ENCODE measurements at places on chromosomes 16 and 17.

- DNase-seq, result no peak
These were observed 23.9 kb downstream of the CA10 start for GRCh38 chr17:52134641-52135040.

GRCh38 chr16:74951681-74952080 lies 33.2 kb downstream of the WDR59 start:
- DNase-seq, result no peak

- no peak for DNase-seq
These were observed 27.1 kb downstream of the HOXB1 start for GRCh38 chr17:48503747-48504146.

DNA sequence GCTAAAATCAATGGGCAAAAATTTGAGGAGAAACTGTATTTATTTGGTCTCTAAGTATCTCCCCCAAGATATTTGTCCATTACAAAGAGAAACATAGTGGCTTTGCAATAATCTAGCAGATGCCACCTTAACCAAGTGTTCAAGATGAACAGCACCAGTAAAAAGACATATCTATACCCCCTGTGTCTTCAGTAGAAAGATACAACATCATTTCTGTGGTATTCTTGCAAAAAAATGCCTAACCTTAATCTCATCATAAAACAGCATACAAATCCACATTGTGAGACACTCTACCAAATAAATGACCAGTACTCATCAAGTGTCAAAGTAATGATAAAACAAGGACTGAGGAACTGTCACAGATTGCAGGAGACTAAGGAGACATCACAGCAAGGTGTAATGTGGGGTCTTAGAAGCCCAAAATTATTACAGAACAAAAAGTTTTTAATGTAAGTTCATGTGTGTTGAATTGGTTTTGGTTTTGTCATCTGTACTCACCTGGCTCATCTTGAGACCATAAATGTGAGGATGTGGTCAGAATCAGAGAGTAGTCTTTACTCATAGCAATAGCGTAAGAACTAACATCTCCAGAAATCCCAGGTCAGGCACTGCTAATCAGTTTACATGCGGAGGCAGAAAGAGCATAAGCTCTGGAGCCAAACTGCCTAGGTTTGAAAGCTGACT lies 77.2 kb downstream of the AATF start:
- DNase-seq, result no peak

- no peak for DNase-seq
These were observed 18.0 kb upstream of the GSG1L start for GRCh38 chr16:28081391-28081968.

DNA sequence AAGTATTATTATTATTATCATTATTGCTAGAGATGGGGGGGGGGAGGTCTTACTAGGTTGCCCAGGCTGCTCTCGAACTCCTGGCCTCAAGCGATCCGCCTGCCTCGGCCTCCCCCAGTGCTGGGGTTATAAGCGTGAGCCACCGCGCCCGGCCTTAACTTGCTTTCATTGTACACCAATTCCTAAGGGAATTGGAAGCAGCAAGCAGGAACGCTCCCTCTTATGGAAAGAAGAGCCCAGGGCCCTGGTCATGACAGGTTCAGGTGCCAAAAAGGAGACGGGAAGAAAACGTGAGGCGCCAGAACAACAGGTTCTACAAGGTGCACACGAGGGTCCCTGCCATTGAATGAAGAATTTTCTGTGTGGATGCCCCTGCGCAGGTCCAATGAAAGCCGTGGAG lies 540 bp upstream of the RPL38 start:
- no peak for DNase-seq

DNA sequence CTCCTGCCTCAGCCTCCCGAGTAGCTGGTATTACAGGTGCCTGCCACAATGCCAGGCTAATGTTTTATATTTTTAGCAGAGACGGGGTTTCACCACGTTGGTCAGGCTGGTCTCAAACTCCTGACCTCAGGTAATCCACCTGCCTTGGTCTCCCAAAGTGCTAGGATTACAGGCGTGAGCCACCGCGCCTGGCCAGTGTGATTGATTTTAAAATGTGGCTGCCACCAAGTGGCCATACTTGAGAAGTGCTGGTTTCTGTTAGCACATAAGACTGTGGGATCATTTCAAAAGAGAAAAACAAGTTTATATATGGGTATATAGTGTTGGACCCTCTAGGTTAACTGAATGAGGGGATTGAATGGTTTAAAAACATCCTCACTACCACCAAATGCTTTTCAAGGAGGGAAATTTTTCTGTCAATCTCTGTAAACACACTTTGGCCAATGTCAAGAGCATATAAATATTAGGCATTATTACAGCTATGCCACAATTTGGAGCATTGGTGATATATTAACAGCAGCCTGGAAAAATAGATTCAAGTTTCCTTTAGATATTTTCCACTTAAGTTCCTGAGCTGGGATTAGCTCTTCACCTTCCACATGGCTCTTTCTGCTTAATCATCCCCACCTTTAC lies 13.5 kb upstream of the DHRS13 start:
- peak; percentile 58 for DNase-seq

DNA sequence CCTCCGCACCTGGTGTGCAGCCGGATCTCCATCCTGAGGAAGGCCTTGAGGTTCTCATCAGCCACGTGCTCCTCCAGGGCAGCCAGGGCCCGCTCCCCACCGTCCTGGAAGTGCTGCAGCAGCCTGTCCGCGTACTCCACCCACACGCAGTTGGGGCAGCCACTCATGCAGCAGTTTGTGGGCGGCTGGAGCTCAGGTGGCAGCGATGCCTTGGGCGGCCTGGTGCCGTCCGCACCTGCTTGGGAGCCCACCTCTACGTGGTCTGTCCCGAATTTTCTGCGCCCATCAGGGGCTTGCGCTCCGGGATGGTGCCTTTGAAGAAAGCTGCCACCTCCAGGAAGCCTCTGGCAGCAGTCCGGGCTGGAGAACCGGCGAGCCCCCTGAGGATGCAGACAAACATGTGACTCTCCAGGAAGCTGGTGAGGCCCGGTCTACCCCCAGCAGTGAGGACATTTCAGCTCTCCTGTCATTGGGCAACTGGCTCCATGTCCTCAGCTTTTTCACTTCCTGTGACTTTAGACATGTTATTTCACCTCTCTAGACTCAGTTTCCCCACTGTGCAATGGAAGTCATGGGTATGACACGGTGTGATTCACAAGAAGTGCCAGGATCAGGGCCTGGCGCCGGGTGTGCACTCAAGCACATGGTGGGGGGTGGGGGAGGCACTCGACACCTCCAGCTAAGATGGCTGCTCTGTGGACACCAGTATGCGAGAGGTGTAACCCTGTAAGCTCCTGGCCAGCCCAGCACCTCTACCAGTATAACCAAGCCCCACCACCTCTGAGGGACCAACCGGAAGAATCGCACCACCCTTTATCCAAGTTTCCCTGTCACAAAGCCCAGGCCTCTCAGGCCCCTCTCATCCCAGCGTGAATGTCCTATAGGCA lies 957 bp downstream of the OXLD1 start:
- peak; percentile 66 for DNase-seq

DNA sequence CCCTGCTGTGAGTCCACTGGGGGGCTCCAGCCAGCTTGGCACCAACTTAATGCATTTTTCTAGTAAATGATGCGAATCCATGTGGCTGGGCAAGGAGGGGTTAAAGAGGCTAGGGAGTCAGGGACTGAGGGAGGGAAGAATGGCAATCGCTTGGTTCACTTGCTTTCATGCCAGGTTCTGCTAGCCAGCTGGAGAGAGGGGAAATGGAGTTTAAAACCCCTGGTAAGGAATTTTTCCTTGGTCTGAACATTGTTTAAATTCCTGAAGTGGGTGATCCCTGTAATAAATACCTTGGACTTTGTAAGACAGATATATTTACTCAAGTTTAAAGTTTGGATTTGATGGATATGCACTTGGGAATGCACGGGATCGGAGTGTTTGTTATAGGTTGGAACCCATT lies 22.8 kb downstream of the ANKFN1 start:
- DNase-seq, result no peak

GRCh38 chr17:12362853-12363455 lies 302.7 kb upstream of the MYOCD start:
- no peak for DNase-seq

GRCh38 chr16:85929259-85929721 lies 30.3 kb downstream of the IRF8 start:
- DNase-seq, result no peak

Data from NB4 (cell line).